Left ventricle myocardium inferior (tissue), 1 donor: ENCODE measurements at places on chromosomes 12 and 14. TPM values are rescaled to one million over a fixed set of nuclear protein-coding genes. Genes with fewer than 3 reads are reported as not detected.

DNA sequence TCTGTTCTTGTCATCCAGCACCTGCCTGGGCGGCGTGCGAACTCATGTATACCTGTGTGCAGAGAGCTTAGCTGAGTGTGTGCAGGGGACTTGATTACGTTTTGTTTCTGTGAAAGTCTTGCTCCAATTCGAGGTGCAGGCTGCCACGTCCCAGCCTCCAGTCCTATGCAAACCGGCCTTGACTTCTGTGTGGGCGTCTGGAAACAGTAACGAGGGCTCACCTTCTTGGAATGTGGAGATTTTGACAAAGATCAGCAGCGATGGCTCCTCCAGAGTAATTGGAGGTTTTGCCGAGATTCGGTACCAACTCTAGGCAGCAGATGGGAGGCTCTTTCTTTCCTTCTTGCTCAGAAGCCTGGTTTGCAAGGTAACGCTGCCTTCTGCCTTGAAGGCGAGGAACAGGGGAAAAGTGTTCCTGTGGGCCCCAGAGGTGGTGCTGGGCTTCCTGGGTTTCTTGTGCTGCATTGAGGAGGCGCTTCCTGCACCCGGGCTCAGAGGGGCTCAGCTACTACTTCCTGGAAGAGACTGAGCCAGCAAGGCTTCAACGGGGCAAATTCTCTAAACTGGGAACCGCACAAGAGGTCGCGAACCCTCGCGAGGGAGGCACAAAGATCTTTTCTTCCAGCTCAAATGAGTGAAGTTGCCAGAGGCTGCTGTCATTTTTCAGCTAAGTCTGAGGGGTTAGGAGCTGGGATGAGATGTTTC, 249.0 kb downstream of the AACS start:
- no peak for DNase-seq

- DNase-seq, result no peak
Measured at GRCh38 chr14:89455412-89455811, 38.4 kb upstream of the FOXN3 start.

GRCh38 chr12:61902403-61902802, 357.8 kb upstream of the USP15 start:
- no peak for DNase-seq

DNA sequence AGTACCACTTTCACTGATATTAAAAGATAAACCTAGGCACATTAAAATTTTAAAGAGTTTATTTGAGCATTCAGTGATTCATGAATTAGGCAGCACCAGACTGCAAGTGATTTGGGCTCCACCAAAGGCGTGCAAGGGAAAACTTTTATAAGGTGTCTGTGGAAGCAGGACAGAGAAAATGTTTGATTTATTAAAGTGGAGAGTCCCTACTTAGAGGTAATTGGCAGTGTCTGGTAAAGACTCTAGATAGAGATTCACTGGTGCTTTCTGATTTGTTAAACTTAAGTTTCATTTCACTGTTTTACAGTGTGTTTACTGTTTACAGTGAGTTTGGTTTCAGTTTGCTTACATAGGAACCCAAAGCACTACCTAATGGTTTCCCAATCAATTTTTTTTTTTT, 72.8 kb downstream of the ANKS1B start:
- no peak for DNase-seq

DNA sequence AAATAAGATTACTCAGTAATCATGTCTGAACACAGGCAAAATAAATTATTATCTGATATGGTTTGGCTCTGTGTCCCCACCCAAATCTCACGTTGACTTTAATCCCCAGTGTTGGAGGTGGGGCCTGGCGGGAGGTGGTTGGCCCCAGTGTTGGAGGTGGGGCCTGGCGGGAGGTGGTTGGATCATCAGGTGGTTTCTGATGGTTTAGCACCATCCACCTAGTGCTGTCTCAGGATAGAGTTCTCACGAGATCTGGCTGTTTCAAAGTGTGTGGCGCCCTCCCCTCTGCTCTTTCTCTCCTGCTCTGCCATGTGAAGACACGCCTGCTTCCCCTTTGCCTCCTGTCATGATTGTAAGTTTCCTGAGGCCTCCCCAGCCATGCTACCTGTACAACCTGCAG, 18.1 kb downstream of the DHRS2 start:
- no peak for DNase-seq

DNA sequence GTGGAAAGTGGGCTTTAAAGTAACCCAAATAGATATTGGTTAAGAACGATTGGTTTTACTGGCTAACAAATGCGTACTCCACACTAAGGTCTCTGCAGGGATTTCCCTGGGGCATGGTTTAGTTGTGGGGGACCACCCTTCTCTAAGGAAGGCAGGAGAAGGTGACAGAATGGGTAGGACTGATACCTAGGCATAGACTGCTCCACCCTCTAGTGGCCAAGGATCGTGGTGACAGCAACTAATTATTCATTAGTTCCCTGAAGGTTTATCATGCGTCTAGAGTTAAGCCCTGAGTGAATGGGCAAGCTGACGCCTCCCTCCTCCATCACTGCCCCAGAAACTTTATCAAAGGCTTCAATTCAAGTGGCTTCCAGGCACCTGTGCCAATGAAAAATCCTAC, 9.1 kb downstream of the FAM181A start:
- DNase-seq, result no peak

DNA sequence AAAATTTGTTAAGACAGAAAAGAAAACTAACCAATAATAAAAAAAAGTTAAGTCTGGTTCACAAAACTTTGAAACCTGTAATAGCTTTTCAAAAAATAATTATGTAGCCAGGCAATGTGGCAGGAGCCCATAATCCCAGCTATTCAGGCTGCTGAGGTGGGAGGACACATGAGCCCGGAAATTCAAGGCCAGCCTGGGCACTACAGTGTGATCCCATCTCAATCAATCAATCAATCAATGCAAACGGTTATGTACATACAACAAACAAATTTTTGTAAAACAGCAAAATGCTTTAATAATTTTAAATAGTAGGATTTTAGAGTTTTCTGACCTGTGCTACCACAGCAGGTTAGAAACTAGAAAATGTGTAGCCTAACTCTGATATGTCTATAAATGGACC, 152.4 kb downstream of the MED13L start:
- DNase-seq, result no peak

- DNase-seq, result no peak
Measured at GRCh38 chr12:41339784-41340183, 151.7 kb downstream of the PDZRN4 start.

DNA sequence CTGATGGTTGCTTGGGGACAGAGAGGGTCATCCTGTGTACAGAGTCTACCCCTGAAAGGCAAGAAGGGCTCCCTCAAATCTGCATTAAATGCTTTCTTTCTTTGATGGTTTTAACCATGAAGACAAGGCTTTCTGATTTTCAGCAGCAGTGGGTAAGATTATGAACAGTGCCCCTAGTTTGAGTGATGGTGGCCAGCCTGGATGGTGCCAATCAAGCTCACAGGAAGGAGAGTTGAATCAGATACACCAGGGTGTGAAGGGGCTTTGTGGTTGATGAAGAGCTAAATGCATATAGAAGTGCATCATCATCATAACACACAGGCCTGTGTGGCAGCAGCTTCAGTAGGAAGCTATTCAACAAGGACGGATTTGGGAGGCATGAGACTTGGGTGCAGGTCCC, 5.7 kb downstream of the KRT85 start:
- DNase-seq, result no peak

GRCh38 chr14:72610831-72611200, 283.1 kb downstream of the DPF3 start:
- no peak for DNase-seq

- no peak for DNase-seq
Measured at GRCh38 chr14:67170660-67171059, 18.6 kb upstream of the GARIN2 start.

Gene HOXC12
- not detected for total RNA-seq
